Omental fat pad (tissue), 4 donors: ENCODE measurements at places on chromosomes 12 and 14. TPM values are rescaled to one million over a fixed set of nuclear protein-coding genes. Genes with fewer than 3 reads are reported as not detected.

- DNase-seq = no peak
Measured at GRCh38 chr12:2094597-2094996, 41.8 kb downstream of the CACNA1C start.

DNA sequence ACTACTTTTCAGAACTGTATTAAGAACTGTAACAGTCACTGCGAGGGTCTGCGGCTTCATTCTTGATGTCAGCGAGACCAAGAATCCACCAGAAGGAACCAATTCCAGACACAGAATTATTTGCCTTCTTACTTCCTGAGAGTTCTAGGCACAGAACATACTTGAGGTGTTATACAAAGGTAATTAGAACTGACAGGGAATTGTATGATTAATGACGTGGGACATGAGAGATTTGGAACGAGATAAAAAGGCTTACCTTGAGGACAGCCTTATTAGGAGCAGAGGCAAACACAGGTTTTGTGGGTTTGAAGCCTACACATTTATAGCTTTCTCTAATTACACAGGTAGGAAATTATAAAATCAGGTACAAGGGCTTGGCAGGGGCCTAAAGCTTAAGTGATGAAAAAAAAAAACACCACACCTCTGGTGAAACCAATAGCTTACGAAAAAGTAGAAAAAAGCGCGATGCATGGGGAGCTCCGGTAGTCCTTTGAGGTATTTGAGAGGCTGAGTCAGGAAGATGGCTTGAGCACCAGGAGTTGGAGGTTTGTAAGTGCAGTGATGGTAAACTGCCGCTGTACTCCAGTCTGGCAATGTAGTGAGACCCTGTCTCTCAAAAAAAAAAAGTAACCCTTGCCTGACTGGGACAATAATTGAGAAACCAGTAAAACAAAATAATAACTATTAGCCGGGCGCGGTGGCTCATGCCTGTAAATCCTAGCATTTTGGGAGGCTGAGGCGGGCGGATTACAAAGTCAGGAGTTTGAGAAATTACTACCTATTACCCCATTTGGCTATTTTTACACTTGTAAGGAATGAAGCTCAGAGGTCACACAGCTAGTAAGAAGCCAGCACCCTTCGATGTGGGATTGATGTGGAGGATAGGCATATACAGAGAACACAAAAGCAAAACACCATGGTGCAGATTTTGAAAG is 795 bp upstream of the ACOT2 start:
- DNase-seq = no peak

DNA sequence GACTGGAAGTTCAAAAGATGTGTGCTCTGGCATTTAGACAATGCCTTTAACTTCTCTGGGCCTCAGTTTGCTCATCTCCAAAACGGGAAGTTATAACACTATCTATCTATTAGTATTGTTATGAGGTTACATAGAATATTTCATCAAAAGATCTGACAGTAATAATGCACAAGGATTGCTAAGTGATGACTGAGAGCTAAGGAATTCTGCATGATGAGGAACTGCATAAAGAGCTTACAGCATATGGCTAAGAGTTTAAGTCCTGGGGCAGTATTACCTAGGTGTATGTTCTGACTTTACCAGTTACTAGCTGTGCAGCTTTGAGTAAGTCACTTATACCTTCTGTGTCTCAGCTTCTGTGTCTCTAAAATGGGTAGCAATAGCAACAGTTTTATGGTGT is 160.1 kb upstream of the TMPO start:
- no peak for DNase-seq

DNA sequence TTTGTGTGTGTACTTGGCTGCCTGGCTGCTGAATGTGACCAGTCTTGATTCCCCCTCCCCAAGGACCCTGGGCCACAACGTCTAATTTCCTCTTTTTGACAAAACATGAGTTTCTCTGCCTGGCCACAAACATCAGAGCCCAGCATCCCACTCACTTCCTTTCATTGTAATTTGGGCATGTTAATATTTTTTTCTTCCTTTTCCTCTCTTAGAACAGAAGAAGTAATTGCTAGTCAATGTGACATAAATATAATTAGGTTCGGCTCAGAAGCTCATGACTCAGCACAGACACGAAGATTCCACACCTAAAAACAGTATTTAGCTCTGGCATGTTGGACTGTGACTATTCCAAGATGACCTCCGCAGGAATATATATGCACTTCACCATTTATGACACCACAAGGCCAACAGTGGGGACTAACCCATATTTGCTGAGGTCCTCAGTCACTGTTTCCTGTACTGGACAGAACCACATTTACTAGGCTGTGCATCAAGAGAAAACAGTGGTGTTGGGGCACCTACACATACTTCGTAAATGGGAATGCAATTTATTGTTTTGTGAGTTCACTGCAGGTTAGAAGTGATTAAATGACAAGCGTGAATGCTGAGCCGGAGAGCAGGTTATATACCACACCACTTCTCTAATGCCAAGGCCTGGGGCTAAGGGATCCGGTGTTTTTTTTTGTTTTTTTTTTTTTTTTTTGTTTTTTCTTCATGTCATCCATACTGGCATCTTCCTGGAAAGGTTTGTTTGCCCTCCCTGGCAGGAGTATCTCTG is 4.2 kb downstream of the GSG1 start:
- DNase-seq = no peak

- DNase-seq = no peak
Measured at GRCh38 chr14:34359420-34360117, 102.5 kb downstream of the SPTSSA start.

The CABP1 gene
- total RNA-seq = 14.7 TPM
